Activated naive CD8-positive, alpha-beta T cell treated with anti-CD3 and anti-CD28 coated beads, Interleukin-2, amount 50 U/mL, for 24 hours (primary cell): ENCODE measurements at places on chromosomes 11 and 22.

DNA sequence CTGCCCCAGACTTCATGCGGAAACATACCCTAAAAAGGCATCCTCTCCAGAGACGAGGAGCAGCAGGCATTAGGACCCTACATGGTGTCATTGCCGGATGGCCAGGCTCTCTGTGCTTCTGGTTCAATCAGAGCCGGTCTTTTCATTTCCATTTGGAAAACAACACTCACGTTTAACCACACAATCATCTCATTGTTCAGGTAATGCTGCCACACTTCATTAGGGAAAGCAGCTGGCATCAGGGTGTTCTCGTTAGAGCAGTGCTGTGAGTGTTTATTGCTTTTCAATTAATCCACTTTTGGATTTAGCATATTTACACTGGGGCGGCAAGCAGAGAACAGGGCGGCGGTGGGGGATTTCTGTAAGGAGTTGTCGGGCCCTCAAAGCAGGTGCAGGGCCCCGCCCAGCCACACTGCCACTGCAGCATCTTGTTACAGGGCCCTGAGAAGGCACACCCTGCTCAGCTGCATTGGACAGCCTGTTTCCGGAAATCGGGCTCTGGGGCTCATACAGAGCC, 338.6 kb downstream of the SHANK2 start:
- H3K4me1 ChIP-seq: peaks cover 7% of the 10 kb centered on the region
- no peak overlapping the region for H3K4me3 ChIP-seq
- no peak overlapping the region for H3K27ac ChIP-seq
- H3K27me3 ChIP-seq: peaks cover 7% of the 10 kb centered on the region
- no peak for DNase-seq

DNA sequence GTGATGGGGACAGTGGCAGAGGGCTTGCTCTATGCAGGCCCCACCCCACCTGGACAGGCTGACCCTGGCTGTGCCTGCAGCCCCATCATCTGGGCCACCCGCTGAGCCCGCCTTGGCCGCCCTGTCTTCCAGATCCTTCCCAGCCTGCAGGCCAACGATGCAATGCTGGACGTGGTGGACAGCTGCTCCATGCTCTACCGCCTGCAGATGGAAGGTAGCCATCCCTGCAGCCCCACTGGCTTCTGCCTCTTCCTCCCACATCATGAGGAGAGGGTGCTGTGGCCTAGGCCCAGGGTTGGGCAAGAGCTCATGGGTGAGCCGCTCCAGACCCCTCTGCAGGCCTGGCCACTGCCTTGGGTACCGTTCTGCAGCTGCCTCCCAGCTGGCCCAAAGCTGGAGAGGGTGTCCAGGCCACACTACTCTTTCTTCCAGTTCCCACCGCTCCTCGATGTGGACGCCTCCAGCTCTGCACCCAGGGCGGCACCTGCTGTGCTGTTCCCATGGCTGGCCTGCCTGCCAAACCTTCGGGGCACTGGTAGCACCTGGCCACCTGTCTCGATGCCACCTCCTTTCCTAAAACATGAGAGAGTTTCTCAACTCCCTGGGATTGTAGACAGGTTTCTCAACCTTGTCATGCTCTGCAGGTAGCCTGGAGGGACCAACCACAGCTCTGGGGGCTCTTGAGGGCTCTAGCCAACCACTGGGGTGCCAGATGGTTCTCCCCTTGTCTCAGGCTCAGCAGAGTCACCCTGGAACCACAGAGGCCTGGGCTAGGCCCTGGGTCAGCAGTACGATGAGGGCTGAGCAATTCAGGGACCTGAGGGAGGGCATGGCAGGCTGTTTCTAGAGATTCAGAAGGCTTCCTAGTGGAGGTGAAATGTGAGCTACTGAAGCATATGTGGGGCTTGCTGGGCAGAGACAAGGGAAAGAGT, 9.5 kb upstream of the GTSE1 start:
- H3K4me3 ChIP-seq: peak overlapping the region; percentile 75
- no peaks in the 10 kb centered on the region for H3K27me3 ChIP-seq
- peaks cover 9% of the 10 kb centered on the region for H3K4me1 ChIP-seq
- no peak for DNase-seq

GRCh38 chr22:38707346-38707745, 1.6 kb downstream of the GTPBP1 start:
- DNase-seq: no peak
- H3K4me3 ChIP-seq: peak overlapping the region; percentile 94
- H3K4me1 ChIP-seq: peaks cover 62% of the 10 kb centered on the region
- peak overlapping the region; percentile 89 for H3K27ac ChIP-seq

DNA sequence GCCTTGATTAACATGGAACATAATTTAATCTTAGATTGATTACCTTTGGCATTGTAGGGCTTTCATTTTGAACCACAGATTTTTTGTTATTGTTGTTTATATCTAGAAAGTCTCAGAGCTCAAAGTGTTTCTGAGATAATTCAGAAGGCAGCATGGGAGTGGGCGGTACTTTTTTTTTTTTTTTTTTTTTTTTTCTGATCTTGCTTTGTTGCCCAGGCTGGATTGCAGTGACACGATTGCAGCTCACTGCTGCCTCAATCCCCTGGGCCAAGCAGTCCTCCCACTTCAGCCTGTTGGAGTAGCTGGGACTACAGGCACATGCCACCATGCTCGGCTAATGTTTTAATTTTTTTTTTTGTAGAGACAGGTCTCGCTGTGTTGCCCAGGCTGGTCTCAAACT, 21.5 kb downstream of the CAT start:
- no peaks in the 10 kb centered on the region for H3K4me1 ChIP-seq
- no peak overlapping the region for H3K4me3 ChIP-seq
- peaks cover 33% of the 10 kb centered on the region for H3K36me3 ChIP-seq
- no peaks in the 10 kb centered on the region for H3K27me3 ChIP-seq

- no peak overlapping the region for H3K4me3 ChIP-seq
- H3K27me3 ChIP-seq: no peaks in the 10 kb centered on the region
- no peak for DNase-seq
- H3K27ac ChIP-seq: peak overlapping the region; percentile 64
Observed at GRCh38 chr22:49785841-49786471, 41.7 kb downstream of the BRD1 start.

GRCh38 chr11:32255841-32256240, 165.0 kb downstream of the RCN1 start:
- DNase-seq: no peak
- no peaks in the 10 kb centered on the region for H3K36me3 ChIP-seq
- no peak overlapping the region for H3K4me3 ChIP-seq
- H3K27me3 ChIP-seq: peaks cover 6% of the 10 kb centered on the region
- no peaks in the 10 kb centered on the region for H3K4me1 ChIP-seq

DNA sequence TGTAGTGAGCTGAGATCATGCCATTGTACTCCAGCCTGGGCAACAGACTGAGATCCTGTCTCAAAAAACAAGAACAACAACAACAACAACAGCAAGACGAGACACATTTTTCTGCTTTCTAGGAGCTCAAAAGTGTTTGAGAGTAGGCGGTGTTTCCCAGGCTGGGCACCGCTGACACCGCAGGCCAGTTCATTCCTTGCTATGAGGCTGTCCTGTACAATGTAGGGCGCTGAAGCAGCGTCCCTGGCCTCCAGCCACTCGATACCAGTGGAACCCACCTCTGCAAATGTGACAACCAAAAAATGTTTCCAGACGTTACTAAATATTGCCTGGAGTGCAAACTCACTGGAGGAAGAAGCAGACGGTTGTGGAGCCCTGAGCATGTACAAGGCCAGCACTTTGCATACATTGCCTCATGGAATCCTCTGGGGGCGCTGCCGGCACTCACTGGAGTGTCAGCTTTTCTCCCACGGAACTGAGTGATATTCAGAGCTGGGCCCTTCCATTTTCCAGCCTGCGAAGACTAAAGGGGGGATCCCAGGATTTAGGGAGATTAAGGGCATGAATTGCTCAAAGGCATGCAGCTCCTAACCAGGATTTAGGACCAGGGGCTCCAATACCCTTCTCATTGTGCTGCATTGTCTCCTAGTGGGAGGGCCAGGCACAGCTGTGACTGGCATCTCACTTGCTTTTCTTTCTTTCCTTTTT, 5.8 kb upstream of the MIEF1 start:
- H3K27ac ChIP-seq: no peak overlapping the region
- no peak overlapping the region for H3K4me3 ChIP-seq
- H3K27me3 ChIP-seq: no peaks in the 10 kb centered on the region
- peaks cover 9% of the 10 kb centered on the region for H3K4me1 ChIP-seq
- no peaks in the 10 kb centered on the region for H3K36me3 ChIP-seq

- DNase-seq: no peak
- H3K4me3 ChIP-seq: peak overlapping the region; percentile 58
- no peaks in the 10 kb centered on the region for H3K36me3 ChIP-seq
- peaks cover 28% of the 10 kb centered on the region for H3K4me1 ChIP-seq
- no peaks in the 10 kb centered on the region for H3K27me3 ChIP-seq
Observed at GRCh38 chr11:64843686-64844329, 645 bp downstream of the CDC42BPG start.
